ENCODE measurements at places on chromosomes 4 and X.

- no peak for DNase-seq
Measured at GRCh38 chr4:100882661-100883060, 364.8 kb upstream of the EMCN start.

DNA sequence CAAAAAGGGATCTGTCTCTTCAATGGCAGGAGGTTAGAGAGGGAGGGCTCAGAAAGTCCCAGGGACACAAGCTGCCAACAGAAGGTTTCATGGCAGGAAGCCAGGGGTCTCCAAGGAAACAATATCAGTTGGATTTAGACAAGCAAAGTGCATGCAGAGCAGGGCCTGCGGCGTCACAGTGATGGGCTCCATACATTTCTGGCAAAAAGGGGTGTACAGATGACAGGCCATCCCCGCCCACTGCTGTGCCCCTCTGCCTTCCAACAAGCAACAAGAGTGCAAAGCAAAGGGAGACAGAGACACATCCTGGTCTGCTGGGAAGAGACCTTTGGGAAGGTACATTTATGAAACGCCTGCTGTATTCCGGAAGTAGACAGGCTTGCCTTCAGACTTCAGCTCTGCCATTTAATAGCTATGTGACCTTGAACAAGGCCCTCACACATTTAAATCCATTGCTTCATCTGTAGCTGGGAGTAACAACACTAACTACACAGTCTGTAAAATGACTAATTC is 121.2 kb downstream of the AFAP1 start:
- DNase-seq, result no peak

DNA sequence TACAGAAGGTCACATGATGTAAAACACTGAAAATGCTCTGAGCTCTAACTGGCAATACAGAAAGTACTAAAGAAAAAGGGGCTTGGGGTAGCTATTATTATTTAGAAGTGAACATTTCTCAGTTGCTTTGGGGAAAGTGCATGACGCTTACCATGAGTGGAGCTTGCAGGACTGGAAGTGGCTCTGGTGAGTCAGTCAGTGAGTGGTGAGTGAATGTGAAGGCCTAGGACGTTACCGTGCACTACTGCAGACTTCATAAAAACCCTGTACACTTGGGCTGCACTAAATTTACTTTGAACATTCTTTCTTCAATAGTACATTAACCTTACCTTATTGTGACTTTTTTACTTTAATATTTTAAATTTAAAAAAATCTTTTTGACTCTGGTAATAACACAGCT is 89.3 kb upstream of the ENPP6 start:
- DNase-seq, result no peak

GRCh38 chrX:122625239-122625638 is 558.8 kb upstream of the GRIA3 start:
- no peak for DNase-seq

GRCh38 chrX:110691446-110691845 is 104.2 kb downstream of the CHRDL1 start:
- no peak for DNase-seq

GRCh38 chr4:92953462-92953861 is 649.7 kb downstream of the GRID2 start:
- no peak for DNase-seq

GRCh38 chr4:160350944-160351343 is 1248.1 kb downstream of the RAPGEF2 start:
- no peak for DNase-seq

GRCh38 chr4:87056881-87057280 is 122.1 kb downstream of the AFF1 start:
- DNase-seq, result no peak

GRCh38 chrX:136528645-136529315 is 3.2 kb upstream of the VGLL1 start:
- DNase-seq, result no peak

- no peak for DNase-seq
Measured at GRCh38 chrX:50432829-50433289, 37.8 kb downstream of the DGKK start.

- no peak for DNase-seq
Measured at GRCh38 chr4:134632056-134632455, 430.5 kb upstream of the PABPC4L start.

DNA sequence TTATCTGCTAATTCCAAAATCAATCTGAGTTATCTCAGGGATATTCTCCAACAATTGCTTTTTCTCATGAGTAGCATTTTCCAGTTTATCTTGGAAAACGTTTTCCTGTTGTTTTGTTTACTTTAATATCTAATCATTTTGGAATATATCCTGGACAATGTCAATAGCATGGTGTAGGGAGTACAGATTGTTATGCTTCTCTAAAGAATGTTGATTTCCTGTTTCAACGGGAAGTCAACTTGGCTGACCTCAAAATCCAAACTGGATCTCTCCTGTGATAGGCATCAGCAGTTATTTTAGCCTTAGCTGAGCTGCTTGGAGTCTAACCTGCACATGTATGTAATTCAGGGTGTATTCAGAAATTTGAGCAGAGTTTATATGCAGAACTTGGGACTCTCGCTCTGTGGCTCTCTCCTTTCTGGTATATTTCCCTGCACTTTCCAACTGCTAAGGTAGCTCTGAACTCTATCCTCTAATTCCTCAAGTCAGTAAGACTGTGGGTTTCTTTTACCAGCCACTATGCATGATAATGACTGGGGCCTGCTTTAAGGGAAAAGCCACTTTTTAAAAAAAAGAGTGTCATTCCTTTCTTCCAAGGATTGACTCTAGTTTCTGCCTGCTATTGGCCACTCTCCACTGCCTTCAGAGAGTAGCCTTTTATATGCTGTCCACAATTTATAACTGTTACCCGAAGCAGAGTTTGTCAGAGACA is 7.7 kb downstream of the PRSS48 start:
- DNase-seq, result no peak

- DNase-seq, result no peak
Measured at GRCh38 chr4:41509451-41509866, 28.5 kb upstream of the LIMCH1 start.

DNA sequence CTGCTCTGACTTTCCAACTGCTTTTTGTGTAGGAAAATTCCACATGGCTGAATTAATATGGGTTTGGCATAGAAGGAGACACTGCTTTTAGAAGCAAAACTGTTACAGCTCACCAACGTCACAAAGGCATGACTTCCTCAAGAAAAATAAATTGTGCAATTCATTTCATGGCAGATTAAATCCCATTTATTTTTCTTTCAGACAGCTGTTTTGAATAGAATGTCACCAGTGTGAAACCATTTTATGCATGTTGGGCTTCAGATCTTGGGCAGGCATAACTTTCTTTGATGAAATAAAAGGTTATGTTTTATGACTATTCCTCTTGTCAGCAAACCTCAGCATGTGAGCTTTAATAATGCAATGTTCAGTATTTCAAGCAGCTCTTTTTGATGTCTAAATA is 542.8 kb downstream of the GALNTL6 start:
- DNase-seq, result no peak
